Psoas muscle (tissue), 8 donors: ENCODE measurements at places on chromosomes 1 and 21. TPM values are rescaled to one million over a fixed set of nuclear protein-coding genes. Genes with fewer than 3 reads are reported as not detected.

IVL gene
- total RNA-seq = not detected

LYPD8 gene
- total RNA-seq = not detected

KCNJ15 gene
- total RNA-seq = 0.32 TPM

GRCh38 chr1:68321084-68321685, 88.9 kb upstream of the WLS start:
- DNase-seq = peak; percentile 44
- H3K27me3 ChIP-seq = no peaks in the 10 kb centered on the region
- no peaks in the 10 kb centered on the region for H3K36me3 ChIP-seq

GRCh38 chr1:203553496-203553895, 59.5 kb downstream of the OPTC start:
- H3K36me3 ChIP-seq = no peaks in the 10 kb centered on the region
- DNase-seq = no peak
- H3K4me3 ChIP-seq = no peak overlapping the region

- no peak overlapping the region for H3K4me3 ChIP-seq
- H3K36me3 ChIP-seq = no peaks in the 10 kb centered on the region
- no peak for DNase-seq
- H3K27ac ChIP-seq = no peak overlapping the region
Observed at GRCh38 chr1:201020040-201020591, 3.4 kb downstream of the KIF21B start.

GRCh38 chr1:151945725-151946722, 36.7 kb upstream of the THEM4 start:
- H3K4me3 ChIP-seq = no peak overlapping the region
- H3K4me1 ChIP-seq = peaks cover 12% of the 10 kb centered on the region
- DNase-seq = peak; percentile 88
- no peaks in the 10 kb centered on the region for H3K36me3 ChIP-seq
- peak overlapping the region; percentile 61 for H3K27ac ChIP-seq
